ENCODE measurements at places on chromosomes 13 and 19. TPM values are rescaled to one million over a fixed set of nuclear protein-coding genes. Genes with fewer than 3 reads are reported as not detected.

ADGRE2 gene
- 8.9 TPM for total RNA-seq

KIR3DL2 gene
- total RNA-seq: not detected

LGALS7 gene
- not detected for total RNA-seq

PSG2 gene
- total RNA-seq: not detected

C13orf46 gene
- total RNA-seq: 0.08 TPM

DNA sequence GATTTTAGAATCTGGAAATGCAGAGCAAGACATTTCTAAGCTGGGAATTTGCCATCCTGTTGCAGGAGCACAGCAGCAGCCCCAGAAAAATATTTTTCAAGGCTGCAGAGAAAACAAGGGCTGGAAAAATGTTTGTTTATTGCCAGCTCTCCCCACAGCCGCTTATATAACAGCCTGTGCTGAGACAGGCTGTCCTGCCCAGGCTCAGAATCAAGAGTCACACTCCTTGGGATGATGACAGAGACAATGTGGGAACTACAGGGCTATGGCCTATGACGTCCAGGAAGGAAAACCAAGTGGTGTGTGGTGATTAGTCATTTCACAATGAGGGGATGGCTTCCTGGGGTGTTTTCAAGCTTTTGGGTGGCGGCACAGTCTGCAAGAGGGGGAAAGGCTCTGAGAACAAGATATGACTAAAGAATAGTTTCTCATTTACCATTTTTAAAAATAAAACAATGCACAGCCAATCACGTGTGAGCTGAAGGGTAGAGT, 136.3 kb upstream of the SERP2 start:
- DNase-seq: peak; percentile 19

DNA sequence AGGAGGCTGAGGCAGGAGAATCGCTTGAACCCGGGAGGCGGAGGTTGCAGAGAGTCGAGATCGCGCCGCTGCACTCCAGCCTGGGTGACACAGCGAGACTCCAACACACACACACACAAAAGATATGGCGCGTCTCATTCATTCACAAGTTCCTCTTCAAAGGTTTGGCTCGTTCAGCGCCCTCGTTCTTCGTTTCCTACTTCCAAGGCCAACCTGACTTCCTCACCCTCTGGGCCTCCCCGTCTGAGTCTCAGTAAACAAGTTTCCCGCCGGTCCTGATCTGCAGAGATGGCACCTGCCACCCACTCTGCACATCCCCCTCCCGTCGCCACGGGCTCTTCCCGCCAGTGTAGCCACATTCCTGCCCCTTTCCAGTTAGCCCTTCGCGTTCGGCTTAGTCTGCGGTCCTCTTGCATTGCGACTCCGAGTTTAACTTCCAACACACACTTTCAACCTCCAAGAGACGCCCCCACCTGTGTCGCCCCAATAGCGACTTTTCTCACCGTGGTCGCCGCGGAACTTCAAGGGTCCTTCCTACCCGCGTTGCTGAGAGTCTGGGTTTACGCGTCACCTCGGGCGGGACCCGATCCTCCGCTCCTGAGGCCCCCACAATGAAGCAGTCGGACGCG, 1.3 kb upstream of the BSG start:
- DNase-seq: peak; percentile 25

- DNase-seq: peak; percentile 12
These were observed 942.4 kb upstream of the PCDH20 start for GRCh38 chr13:62357887-62358645.

DNA sequence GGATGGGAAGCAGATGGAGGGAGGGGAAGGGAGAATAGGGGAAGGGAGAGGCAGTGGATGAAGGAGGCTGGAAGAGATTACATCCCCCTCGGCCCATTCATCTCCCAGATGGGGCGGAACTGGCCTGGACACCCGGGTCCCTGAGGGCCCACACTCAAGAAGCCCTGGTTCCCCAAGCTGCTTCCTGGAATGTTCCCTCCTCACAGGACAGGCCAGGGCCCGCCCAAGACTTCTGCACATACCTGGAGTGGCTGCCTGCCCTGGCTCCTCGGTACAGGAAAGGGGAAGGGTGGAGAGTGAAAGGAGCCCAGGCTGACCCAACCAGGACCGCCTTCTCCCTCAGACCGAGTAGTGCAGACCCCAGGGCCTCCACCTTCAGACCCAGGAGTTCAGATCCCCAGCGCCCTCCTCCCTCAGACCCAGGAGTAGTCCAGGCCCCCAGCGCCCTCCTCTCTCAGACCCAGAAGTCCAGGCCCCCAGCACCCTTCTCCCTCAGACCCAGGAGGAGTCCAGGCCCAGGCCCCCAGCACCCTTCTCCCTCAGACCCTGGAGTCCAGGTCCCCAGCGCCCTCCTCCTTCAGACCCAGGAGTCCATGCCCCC, 489 bp downstream of the NTF4 start:
- DNase-seq: no peak

- no peak for DNase-seq
These were observed 12.4 kb upstream of the GJA3 start for GRCh38 chr13:20173116-20173746.

DNA sequence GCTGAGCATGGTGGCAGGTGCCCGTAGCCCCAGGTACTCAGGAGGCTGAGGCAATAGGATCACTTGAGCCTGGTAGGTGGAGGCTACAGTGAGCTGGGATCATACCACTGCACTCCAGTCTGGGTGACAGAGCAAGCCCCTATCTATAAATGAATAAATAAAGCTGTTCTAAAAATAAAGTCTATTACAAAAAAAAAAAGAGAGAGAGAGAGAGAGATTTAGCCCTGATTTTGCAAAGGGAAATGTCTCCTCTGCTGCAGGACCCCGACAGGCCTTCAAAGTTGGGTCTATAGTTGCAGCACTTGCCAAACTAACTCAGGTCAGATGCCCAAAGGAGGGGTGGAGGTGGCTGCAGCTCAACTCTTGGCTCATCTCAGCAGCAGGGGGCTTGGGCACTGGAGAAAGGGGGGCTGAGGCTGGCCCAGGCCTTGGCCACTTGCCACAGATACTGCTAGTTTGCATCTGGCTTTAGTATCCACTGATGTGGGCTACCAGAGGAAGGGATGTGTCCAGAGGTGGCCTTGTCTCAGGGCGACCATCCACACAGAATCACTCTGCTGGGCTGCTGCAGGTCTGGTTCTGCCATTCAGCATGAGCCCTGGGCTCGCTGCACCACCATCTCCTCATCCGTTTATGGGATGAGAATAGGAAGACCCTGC, 30.8 kb upstream of the AKT2 start:
- DNase-seq: no peak

DNA sequence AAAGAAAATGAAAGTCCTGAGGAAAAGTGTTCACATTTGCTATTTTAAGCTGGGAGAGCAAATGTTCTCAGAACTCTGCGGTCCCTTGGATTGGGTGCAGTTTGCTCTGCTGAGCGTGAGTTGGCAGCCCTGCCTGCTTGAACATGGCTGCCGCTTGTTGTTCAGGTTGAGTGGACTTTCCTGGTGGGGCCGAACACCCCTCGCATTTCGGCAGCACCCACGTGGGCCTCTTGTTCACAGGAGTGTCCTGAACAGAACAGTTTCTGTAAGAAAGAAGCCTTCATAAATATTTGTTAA, 10.8 kb upstream of the RNF113B start:
- no peak for DNase-seq

- no peak for DNase-seq
These were observed 41.7 kb upstream of the HOMER3 start for GRCh38 chr19:18982669-18983068.

- DNase-seq: no peak
These were observed 96.2 kb downstream of the ZIC5 start for GRCh38 chr13:99875391-99875790.

- no peak for DNase-seq
These were observed 60.6 kb downstream of the ING1 start for GRCh38 chr13:110774051-110774450.

DNA sequence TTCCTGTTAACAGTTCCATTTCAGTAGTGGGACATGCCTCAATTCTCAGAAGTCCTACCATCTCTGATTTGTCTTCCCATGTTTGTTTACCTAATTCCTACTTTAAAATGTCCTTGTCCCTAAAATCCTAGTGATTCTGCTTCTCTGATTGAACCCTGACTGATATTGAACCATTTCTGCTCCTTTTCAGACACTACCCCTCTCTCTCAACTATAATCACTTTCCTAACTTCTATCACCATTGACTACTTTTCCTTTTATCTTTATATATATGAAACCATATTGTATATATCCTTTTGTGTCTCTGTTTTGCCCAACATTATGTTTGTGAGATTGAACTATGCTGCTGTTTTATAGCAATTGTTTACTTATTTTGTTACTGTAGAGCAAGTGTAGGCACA, 15.6 kb upstream of the ZNF227 start:
- DNase-seq: no peak

Measured in GM12878 (cell line).